Activated CD4-positive, alpha-beta T cell treated with anti-CD3 and anti-CD28 coated beads for 24 hours (primary cell): ENCODE measurements at places on chromosomes 2 and 18.

GRCh38 chr18:10860928-10861327, 288.4 kb downstream of the PIEZO2 start:
- DNase-seq = no peak

DNA sequence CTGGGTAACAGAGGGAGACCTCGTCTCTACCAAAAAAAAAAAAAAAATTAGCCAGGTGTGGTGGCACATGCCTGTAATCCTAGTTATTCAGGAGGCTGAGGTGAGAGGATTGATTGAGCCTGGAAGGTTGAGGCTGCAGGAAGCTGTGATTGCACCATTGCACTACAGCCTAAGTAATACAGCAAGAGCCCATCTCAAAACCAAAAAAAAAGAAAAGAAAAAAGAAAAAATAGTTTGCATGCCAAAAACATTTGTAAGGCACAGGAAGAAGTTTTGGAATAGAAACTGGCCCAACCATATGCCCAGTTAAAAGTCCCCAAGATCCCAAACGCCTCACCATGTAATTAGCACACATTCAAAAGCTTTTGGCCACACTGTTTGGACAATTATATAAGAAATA, 13.4 kb upstream of the ACOXL start:
- no peak for DNase-seq

DNA sequence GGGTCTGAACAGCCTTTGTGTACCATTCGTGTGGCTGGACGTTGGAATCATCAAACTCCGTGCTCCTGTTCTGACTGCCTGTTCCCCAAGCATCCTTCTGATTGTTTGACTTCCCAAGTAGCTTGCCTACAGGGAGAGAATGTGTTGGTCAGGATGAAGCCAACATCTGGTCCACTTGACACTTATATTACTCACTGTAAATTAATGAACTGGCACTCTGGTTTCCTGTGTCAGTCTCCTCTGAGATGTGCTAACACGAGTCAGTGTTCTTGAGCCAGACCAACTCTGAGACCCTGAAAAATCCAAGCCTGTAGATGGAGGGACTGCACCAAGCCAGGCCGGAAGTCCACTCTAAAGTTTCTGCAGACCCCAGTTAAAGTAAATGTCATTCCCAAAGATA, 440.9 kb downstream of the ZNF516 start:
- DNase-seq = no peak

GRCh38 chr2:618422-618990, 58.7 kb downstream of the TMEM18 start:
- no peak for DNase-seq

- DNase-seq = no peak
Observed at GRCh38 chr18:46448347-46448746, 208.7 kb downstream of the LOXHD1 start.

DNA sequence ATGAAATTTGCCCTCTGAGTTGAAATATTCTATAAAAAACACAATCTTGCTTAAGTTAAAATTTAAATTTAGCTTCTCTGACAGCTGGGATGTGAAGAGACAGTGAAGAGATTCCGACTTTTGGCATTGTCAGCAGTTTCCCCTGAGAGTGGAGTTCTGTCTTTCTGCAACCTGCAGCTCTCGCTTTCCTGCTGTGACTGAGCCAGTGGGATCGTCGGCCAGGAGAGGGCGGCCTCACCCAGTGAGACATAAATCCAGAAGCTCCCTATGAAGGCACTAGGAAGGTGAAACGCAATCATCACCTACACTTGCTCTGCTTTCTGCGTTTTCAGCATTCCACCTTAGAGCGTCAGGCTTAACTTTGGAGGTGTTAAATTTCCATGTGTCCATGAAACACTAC, 75.4 kb upstream of the HNMT start:
- no peak for DNase-seq

GRCh38 chr2:226308323-226308680, 491.3 kb downstream of the IRS1 start:
- DNase-seq = no peak

- no peak for DNase-seq
Observed at GRCh38 chr18:26806224-26806623, 59.3 kb downstream of the AQP4 start.

- DNase-seq = no peak
Observed at GRCh38 chr2:232492963-232493700, 5.5 kb upstream of the ECEL1 start.

GRCh38 chr2:233354971-233355574, 779 bp downstream of the DGKD start:
- DNase-seq = no peak

- no peak for DNase-seq
Observed at GRCh38 chr2:207092818-207093217, 72.9 kb downstream of the KLF7 start.

DNA sequence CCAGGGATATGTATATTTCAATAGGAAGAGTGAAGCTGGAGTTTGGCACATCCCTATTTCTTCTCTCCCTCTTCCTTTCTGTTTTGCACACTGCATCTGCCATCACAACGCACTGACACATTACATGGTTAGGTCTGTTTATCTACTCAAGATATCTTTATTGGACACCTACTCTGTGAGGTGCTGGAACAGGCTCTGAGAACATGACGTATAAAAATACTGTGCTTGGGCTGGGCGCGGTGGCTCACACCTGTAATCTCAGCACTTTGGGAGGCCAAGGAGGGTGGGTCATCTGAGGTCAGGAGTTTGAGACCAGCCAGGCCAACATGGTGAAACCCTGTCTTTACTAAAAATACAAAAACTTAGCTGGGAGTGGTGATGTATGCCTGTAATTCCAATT, 653.3 kb downstream of the SLC4A3 start:
- DNase-seq = no peak

DNA sequence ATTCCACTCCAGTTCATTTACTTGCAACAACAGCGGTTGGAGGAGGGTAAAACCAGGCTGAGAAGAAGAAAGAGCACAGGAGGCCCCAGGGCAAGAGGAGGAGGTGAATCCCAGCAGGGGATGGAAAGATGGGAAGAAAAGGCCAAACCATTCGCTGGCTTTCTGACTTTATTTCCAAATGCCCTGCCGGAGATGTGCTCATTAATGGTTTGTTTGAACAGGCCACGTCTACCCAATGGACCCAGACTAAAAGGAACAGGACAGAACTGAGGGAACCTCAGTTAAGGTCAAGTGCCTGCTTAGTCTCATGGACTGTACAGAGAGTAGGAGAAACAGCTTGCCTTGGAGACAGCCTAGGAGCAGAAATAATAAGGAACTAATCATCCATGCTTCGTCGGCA, 121.6 kb upstream of the NDUFV2 start:
- DNase-seq = no peak

GRCh38 chr2:205585449-205586383, 96.6 kb upstream of the NRP2 start:
- DNase-seq = no peak

- no peak for DNase-seq
Observed at GRCh38 chr2:12436483-12436882, 280.3 kb upstream of the TRIB2 start.

DNA sequence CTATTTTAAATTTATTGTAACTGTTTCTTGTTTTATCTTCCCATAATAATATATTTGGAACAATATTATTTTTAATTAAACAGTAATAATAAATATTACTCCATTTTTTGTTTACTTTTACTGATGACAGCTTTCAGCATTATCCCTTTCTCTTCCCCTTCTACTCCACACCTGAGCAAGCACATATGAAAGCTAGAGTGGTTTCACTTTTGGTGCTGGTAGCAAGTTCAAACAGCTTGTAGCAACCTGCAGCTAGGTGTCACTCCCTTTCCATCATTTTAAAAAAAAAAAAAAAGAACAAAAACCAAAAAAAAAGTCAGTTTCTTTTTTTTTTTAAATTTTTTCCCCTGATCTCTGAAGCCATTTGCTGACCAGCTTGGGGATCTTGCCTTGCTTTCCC, 801.8 kb downstream of the CCDC85A start:
- DNase-seq = no peak

DNA sequence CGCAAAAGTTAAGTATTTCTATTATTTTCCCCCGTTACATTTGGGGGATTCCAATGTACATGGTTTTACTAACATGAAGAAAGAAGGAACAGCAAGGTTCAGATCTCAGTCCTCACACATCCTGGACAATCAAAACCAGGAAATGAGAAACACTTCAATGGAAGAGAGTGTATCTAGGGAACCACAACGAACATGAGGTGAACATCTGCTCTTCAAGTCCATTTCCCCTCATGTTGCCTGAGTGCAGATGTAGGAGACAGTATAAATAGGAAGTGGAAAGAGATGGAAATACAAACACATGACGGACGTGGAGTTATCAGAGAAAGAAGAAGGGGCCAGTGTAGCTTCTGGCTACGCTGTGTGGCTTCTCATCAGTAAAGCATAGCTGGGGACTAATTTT, 52.6 kb downstream of the CHN1 start:
- DNase-seq = no peak

DNA sequence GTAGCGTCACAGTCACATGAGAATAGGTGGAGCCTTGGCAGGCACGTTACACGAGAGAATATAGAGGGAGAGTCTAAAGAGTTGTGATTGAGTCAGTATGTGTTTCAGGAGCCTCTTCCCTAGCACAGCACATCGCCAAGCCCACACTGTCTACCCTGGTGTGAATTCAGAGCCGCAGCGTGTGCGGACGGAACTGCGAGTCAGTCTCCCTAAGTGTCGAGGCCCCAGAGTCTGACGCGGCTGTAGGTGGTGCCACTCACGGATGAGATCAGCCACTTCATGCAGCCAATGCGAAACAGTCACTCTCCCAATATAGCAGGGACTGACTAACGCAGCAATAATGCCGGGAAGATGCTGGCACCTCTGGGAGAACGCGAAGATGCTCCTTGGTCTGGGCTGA, 587.3 kb upstream of the ID2 start:
- DNase-seq = no peak

DNA sequence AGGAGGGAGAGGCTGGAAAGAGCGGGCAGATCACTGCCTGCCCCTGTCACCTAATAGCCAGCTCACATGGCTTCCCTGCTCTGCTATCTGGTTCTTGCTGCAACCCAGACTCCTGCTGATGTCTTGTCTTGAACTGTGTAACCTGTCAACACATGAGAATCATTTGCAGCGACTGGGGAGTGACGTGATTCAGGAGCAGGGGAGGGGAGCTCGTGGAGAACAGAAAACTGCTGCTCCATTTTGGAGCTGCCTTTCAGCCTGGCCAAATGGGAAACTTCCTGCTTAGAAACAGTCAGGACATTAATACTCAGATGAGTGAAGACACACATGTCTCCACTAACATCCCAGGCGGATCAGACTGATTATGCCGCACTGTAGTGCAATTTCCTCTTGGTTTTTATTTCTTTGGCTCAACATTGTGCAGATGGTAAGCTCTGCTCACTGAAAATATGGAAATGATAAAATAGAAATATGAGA, 38.1 kb downstream of the RPL37A start:
- DNase-seq = no peak

DNA sequence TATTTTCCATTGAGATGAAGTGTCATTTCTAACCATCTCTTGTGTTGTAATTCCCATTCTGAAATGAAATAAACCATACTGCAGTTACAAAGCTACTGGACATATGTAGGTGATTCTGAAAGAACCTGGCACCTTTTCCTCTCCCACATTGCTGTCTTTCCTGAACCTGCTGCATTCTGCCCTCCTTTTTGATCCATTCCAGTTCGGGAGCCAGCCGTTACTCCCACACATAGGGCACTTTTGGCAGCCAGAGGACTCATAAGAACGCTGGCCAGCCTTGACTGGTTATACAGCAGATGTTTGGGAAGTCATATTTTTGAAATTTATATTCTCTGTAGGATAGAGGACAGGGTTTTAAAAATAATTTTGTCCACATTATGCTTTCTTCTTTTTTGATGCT, 369.8 kb upstream of the CDH7 start:
- DNase-seq = no peak

GRCh38 chr2:222452422-222452950, 28.1 kb downstream of the SGPP2 start:
- DNase-seq = no peak

DNA sequence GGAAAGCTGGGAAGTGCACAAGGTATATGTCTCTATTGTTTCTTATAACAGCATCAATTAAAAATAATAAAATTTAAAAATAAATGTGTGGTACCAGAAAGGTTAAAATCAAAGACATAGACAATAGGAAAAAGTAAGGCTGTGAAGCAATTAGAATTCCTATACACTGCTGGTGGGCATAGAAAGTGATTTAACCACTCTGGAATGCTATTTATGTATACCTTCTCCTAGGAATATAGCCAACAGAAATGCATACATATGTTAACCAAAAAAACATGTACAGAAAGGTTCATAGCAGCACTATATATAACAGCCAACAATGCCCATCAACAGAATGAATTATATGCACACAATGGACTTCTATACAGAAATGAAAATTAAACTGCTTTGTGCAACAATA, 43.0 kb downstream of the WDSUB1 start:
- no peak for DNase-seq

DNA sequence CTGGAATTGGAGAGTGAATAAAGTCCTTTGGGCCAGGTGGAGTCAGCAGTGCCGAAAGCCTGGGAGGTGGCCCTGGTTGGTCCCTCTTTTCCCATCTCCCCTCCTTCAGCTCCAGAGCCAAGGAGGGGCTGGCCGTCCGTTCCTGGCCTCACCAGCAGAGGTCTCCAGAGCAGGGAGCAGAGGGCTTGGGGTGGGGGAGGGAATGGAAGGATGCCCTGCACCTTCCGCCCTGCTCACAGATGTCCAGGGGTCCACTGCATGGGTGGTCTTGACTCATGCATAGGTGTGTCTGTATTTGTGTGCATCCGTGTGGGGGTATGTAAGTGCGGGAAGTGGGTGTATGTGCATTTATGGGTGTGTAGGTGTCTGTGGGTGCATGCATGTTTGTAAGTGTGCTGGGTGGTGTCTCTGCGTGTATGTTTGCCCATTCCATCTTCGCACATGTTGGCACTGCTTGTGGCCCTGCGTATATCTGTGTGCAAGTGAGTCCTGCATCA, 201.8 kb downstream of the ZFP36L2 start:
- no peak for DNase-seq

DNA sequence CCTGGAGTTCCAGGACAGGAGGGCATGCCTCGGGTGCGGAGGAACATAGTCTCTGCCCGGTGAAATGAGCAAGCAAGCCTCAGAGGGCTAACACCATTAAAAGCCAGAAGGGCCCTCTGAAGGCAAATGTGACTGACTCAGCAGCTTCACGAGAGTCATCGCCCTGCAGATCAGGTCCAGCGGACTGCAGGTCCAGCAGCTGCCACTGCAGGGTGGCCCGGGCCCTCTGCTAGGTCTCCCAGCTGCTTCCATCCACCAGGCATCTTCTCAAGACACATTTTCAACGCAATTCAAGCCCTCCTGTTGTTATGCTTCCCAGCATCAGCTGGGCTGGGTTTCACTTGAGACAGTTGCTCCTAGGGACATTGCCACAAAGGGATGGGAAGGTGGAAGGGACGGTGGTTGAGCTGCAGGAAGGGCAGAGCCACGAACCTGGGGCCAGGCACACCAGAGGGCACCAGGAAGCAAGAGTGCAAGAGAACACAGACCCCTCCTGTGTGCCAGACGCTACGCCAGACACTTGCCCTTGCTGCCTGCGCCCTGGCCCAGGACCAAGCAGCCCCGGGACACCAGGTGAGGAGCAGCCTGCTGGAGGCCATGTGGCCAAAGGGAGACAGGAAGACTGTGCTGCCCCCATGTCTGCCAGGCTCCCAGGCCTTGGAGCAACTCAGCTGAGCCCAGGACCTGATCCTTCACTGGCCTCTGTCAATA, 173.0 kb downstream of the HDAC4 start:
- DNase-seq = no peak
